ENCODE measurements at places on chromosomes 6 and 20. TPM values are rescaled to one million over a fixed set of nuclear protein-coding genes. Genes with fewer than 3 reads are reported as not detected.

MYL9 gene
- total RNA-seq, result 197 TPM

DNA sequence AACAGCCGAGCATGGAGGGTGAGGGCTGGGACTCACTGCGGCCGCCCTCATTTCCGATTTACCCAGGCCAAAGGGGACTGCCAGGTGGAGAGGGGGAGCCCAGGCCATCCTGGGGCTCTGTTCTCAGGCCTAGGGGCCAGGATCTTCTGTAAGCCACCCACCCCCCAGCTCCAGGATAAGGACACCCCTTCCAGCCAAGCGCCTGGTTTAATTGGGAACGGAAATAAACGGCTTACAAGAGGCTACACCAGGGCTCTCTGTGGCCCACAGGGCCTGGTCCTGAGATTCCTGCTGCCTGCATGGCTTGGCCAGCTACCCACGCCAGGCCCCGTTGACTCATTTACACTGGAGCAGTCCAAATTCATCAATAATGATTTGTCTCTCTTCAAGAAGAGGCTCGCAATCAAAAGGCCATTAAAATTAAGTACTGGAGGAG is 68.1 kb upstream of the TOP1 start:
- DNase-seq, result peak; percentile 65
- H3K27me3 ChIP-seq, result peaks cover 13% of the 10 kb centered on the region
- no peak overlapping the region for H3K4me3 ChIP-seq
- no peak overlapping the region for H3K27ac ChIP-seq
- no peaks in the 10 kb centered on the region for H3K4me1 ChIP-seq
- no peaks in the 10 kb centered on the region for H3K36me3 ChIP-seq

DNA sequence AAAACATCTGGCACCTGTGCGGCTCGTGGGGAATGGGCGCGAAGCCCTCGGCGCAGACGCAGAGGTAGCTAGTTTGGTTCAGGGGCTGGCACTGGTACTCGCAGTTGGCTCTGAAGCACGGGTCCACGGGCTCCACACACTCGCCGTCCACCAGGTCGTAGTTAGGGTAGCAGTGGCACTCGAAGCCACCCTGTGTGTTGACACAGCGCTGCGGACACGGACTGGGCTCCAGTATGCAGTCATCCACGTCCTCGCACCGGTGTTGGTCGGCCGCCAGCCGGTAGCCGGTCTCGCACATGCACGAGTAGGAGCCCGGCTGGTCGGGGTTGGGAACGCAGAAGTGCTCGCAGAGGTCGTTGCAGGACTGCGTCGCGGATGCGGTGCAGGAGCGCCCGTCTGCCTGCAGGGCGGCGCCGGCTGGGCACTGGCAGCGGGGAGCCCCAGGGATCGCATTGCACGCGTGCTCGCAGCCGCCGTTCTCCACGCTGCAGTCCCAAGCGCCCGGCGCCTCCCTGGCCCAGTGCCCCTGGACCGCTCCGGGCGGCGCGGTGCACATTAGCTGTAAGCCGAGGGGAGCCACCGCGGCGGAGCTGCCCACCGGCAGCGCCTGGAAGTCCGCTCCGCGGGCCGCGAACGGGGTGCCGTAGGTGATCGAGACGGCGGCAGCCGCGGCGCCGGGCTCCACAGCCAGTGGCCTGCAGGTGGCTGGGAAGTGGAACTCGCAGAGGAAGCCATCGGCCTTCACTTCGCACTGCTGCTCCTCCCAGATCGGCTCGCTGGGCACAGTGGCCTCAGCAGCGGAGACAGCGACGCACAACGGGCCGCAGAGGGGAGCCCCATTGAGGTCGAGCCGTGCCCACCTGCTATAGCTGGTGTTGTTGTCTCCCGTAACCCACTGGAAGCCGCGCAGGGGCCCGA is 930 bp downstream of the THBD start:
- H3K4me1 ChIP-seq, result peaks cover 46% of the 10 kb centered on the region
- peak overlapping the region; percentile 84 for H3K4me3 ChIP-seq
- peaks cover 2% of the 10 kb centered on the region for H3K36me3 ChIP-seq
- DNase-seq, result no peak
- H3K27ac ChIP-seq, result peak overlapping the region; percentile 52

GJA10 gene
- not detected for total RNA-seq

SLC17A9 gene
- total RNA-seq, result not detected

SPATA25 gene
- 2.9 TPM for total RNA-seq

- no peaks in the 10 kb centered on the region for H3K4me1 ChIP-seq
- peak; percentile 64 for DNase-seq
- H3K36me3 ChIP-seq, result no peaks in the 10 kb centered on the region
- H3K4me3 ChIP-seq, result no peak overlapping the region
- H3K27me3 ChIP-seq, result peaks cover 54% of the 10 kb centered on the region
Measured at GRCh38 chr20:58722877-58723627, 30.5 kb downstream of the NPEPL1 start.

UNC93A gene
- not detected for total RNA-seq

SAMD5 gene
- 18.6 TPM for total RNA-seq

GRCh38 chr6:129994410-129994809 is 24.0 kb upstream of the L3MBTL3 start:
- no peak for DNase-seq
- H3K27ac ChIP-seq, result no peak overlapping the region
- H3K4me3 ChIP-seq, result no peak overlapping the region

DNA sequence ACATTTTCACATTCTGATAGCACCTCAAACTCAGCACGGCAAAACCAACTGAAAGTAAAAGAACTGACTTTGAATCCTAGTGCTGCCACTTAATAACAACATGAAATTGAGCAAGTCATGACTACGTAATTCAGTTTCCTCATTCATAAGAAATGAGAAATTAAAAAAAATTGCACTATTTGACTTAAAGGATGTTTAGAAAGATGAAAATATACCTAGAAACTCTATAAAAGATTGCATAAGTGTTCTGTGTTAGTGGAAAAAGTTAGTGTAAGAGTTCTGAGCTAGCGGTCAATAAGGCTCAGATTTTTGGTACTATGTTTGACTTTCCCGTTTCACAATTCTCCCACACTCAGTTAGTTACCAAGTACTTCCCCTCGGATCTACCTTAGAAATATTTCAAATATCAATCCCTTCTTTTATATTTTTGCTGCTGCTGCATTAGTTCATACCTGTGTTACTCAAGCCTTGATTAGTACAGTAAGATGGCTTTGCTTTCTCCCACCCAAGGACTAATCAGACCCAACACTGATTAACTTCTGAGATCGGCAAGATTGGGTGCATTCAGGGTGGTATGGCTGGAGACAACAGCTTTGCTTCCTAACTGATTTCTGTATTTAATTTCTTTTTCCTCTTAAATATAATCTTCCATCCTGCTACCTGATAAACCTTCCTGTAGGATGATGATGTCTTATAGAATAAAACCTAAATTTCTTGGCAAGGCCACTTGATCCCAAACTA is 25.9 kb downstream of the ECHDC1 start:
- H3K27ac ChIP-seq, result no peak overlapping the region
- H3K4me3 ChIP-seq, result no peak overlapping the region
- no peak for DNase-seq

GRCh38 chr20:6818033-6818808 is 50.7 kb downstream of the BMP2 start:
- no peak overlapping the region for H3K4me3 ChIP-seq
- H3K36me3 ChIP-seq, result no peaks in the 10 kb centered on the region

GRCh38 chr6:108118359-108118724 is 43.8 kb upstream of the OSTM1 start:
- peaks cover 4% of the 10 kb centered on the region for H3K36me3 ChIP-seq
- H3K4me1 ChIP-seq, result peaks cover 36% of the 10 kb centered on the region
- DNase-seq, result no peak
- peaks cover 74% of the 10 kb centered on the region for H3K27me3 ChIP-seq
- no peak overlapping the region for H3K27ac ChIP-seq
- peak overlapping the region; percentile 84 for H3K4me3 ChIP-seq

- no peak overlapping the region for H3K27ac ChIP-seq
- peaks cover 16% of the 10 kb centered on the region for H3K27me3 ChIP-seq
Measured at GRCh38 chr6:123430970-123431369, 205.8 kb downstream of the TRDN start.

DNA sequence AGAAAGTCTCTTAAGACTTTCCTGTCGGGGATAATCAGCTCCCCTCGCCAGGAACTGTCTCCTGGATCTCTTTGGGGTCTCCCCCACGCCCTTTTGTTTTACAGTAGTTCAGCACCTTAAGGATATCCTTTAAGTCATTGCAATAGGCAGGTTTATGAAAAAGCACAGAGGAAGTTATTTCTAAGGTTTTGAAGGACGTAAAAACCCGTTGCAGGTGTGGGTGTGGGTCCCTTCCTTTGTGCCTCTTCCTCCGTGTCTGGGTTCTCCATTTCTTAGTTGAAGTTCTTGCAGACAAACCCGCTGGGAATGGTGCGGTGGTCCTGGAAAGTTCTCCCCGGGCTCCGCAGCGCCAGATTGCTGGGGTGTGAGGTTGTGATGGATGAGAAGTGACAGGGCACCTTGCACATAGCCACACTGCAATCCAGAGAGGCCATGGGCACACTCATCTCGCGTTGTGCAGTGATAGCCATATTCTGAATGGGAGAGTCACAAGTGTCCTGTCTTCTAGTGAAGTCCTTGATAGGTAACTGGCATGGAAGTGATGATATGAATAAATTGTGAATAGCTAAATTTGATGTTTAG is 65.2 kb downstream of the GTF2H5 start:
- peak overlapping the region; percentile 91 for H3K4me3 ChIP-seq
- H3K27ac ChIP-seq, result peak overlapping the region; percentile 89
- peaks cover 25% of the 10 kb centered on the region for H3K4me1 ChIP-seq
- DNase-seq, result no peak

MROH8 gene
- 3.2 TPM for total RNA-seq

DNA sequence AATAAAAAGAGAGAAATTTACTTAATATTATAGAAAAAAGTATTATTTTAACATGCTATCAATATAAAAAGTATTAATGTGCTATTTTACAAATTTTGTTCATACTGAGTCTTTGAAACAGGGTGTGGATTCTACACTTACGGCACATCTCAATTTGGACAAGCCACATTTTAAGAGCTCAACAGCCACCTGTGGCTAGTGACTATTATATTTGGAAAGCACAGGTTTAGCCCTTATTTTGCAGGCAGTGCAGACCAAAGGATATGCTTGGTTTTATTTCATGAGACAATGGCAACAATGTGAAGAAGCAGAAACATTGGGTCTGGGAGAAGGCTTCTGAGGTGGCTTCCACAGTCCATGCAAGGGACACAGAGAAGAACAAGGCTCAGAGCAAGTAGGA is 74.6 kb downstream of the BACH2 start:
- no peaks in the 10 kb centered on the region for H3K27me3 ChIP-seq
- DNase-seq, result no peak
- no peak overlapping the region for H3K27ac ChIP-seq
- H3K4me1 ChIP-seq, result no peaks in the 10 kb centered on the region
- no peak overlapping the region for H3K4me3 ChIP-seq
- H3K36me3 ChIP-seq, result no peaks in the 10 kb centered on the region

CD93 gene
- total RNA-seq, result 0.21 TPM

DNA sequence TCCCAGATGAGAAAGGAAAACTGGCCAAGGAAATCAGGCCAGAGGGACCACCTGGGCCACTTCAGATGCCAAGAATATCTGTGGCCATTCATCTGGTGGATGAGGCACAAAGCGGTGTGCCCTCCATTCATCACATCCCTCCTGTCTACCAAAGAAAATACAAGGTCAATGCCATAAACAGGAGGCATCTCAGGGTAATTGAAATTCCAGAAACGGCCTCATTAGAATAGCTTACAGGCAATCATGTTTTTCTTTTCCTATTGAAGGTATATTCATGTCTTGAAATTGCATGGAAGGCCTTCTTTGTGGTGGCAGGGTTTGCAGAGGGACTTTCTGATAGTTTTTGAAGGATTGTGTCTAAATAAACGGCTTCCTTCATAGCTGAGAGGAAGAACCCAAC is 578.3 kb downstream of the HAO1 start:
- H3K4me1 ChIP-seq, result no peaks in the 10 kb centered on the region
- no peaks in the 10 kb centered on the region for H3K36me3 ChIP-seq
- H3K4me3 ChIP-seq, result no peak overlapping the region
- no peak overlapping the region for H3K27ac ChIP-seq
- no peaks in the 10 kb centered on the region for H3K27me3 ChIP-seq

DNA sequence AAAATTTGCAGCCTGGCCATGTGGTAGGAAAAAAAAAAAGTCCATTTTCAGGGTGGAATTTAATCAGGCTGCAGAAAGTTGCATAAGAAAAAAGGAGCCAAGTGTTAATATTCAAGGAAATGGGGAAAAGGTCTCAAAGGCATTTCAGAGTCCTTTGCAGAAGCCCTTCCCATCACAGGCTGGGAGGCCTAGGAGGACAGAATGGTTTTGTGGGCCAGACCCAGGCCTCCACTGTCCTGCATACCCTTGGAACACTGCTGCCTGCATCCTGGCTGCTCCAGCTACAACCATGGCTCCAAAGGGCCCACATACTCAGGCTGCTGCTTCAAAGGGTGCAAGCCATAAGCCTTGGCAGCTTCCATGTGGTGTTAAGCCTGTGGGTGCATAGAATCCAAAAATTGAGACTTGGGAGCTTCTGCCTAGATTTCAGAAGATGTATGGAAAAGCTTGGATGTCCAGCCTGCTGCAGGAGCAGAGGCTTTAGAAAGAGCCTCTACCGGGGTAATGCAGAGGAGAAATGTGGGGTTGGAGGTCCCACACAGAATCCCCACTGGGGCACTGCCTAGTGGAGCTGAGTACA is 239.0 kb upstream of the STXBP5 start:
- no peak overlapping the region for H3K27ac ChIP-seq
- peaks cover 32% of the 10 kb centered on the region for H3K4me1 ChIP-seq
- H3K36me3 ChIP-seq, result peaks cover 6% of the 10 kb centered on the region
- no peak for DNase-seq
- H3K27me3 ChIP-seq, result no peaks in the 10 kb centered on the region
